SJCRH30 (cell line): ENCODE measurements at places on chromosomes 5 and 9. TPM values are rescaled to one million over a fixed set of nuclear protein-coding genes. Genes with fewer than 3 reads are reported as not detected.
A peak's percentile ranks its signal among the peaks of the same experiment; 100 is the strongest.

The PCDHGA8 gene
- total RNA-seq: 3.3 and 3.4 TPM in 2 replicates

The SLC9A3 gene
- total RNA-seq: 2.4 and 2.5 TPM in 2 replicates

The RNF208 gene
- total RNA-seq: 0.23 and 0.43 TPM in 2 replicates

The LRRC19 gene
- total RNA-seq: not detected in 2 replicates

DNA sequence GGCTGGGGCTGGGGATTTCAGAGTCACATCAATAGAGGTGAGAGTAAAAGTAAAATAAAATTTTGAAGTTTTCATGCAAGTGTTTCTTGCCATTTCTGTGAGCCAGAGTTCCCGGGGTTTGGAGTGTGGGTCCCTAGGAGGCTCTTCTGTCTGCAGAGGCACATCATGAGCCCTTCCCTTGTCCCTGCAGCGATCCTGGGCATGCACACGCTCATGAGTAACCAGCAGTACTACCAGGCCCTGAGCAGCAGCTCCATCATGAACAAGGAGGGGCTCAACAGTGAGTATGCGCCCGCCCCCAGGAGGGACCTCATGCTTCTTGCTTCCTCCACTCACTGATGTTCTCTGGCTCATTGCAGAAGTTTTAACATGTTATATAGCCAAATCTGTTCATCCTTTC is 61.1 kb downstream of the TMOD1 start:
- H3K27ac ChIP-seq: no peak overlapping the region
- H3K4me1 ChIP-seq: peaks cover 6% of the 10 kb centered on the region; the same call in 1 of the 2 replicates
- no peak overlapping the region for H3K4me3 ChIP-seq
- DNase-seq: no peak
- H3K36me3 ChIP-seq: no peaks in the 10 kb centered on the region

- H3K4me3 ChIP-seq: no peak overlapping the region
- H3K27ac ChIP-seq: no peak overlapping the region
- H3K36me3 ChIP-seq: no peaks in the 10 kb centered on the region
- 0 out of 2 replicates have a peak, but pooled peaks cover 4% of the 10 kb centered on the region for H3K4me1 ChIP-seq
- H3K27me3 ChIP-seq: no peaks in the 10 kb centered on the region
These were observed 1.9 kb downstream of the B4GALT7 start for GRCh38 chr5:177601577-177602457.

DNA sequence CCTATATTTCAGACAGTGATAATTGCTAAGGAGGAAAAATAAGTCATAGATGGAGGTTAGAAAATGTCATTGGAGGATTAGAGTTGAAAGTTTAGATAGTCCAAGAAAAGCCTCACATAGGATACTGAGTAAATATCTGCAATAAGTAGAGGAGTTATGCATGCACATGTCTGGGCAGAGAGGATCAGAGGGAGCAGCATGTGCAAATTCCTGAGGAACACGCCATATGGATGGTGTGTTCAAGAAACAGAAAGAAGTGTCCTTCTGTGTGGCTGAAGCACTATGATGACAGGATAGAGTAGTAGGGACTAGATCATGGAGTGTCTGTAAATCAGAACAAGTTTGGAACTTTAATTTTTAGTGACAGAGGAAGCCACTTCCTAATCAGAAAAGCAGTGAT is 52.2 kb downstream of the SGCD start:
- no peak for DNase-seq
- H3K27me3 ChIP-seq: no peaks in the 10 kb centered on the region

DNA sequence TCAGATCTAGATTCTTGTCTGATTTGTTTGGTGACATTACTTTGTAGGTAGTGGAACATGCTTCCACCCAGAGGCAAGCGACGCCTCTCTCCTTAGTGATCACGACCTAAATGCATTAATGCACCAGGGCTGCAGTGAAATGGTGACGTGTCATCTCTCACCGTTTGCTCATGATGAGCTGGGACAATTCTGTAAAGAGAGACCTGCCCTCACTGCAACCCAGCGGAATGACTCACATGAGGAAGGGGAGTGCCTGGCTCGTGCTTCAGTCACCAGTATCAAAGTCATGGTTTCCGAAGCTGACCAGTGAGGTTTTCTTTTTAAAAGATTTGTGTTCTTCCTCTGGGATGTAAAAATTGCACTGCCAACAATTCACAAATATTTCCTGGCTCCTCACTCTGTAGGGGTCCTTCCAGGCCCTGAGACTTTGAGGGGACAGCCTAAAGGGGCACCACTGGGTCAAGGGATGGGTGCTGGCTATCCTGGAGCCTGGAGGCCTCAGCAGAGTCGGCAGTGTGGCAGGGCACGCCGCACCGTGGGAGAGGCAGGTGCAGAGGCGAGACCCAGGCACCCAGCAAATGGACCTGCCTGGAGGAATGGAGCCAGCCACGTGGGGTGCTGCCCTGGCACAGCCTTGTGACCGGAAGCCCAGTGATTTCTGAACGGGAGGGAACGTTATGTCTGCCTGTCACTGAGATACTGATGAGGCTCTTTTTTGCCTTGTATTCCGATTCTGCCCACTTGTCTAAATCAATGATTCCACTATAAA is 17.3 kb downstream of the QSOX2 start:
- H3K27me3 ChIP-seq: no peaks in the 10 kb centered on the region
- no peak for DNase-seq
- H3K4me3 ChIP-seq: no peak overlapping the region
- peaks cover 22% of the 10 kb centered on the region for H3K36me3 ChIP-seq
- no peak overlapping the region for H3K27ac ChIP-seq
- H3K4me1 ChIP-seq: peaks cover 5% of the 10 kb centered on the region

- no peak for DNase-seq
- no peak overlapping the region for H3K27ac ChIP-seq
- H3K4me1 ChIP-seq: no peaks in the 10 kb centered on the region
- H3K36me3 ChIP-seq: no peaks in the 10 kb centered on the region
These were observed 8.2 kb upstream of the ZFYVE16 start for GRCh38 chr5:80399526-80400239.

- H3K36me3 ChIP-seq: peaks cover 3% of the 10 kb centered on the region; the same call in 1 of the 2 replicates
- H3K4me3 ChIP-seq: no peak overlapping the region
- no peak for DNase-seq
- 0 out of 2 replicates have a peak, but pooled peaks cover under 1% of the 10 kb centered on the region for H3K4me1 ChIP-seq
- no peaks in the 10 kb centered on the region for H3K27me3 ChIP-seq
- H3K27ac ChIP-seq: no peak overlapping the region
These were observed 1.6 kb downstream of the ZNF782 start for GRCh38 chr9:96852676-96853075.

GRCh38 chr9:20914556-20914955 is 116.9 kb downstream of the HACD4 start:
- no peaks in the 10 kb centered on the region; the same call in 1 of the 2 replicates for H3K36me3 ChIP-seq
- no peaks in the 10 kb centered on the region for H3K4me1 ChIP-seq
- DNase-seq: no peak
- H3K27ac ChIP-seq: no peak overlapping the region
- H3K27me3 ChIP-seq: no peaks in the 10 kb centered on the region

DNA sequence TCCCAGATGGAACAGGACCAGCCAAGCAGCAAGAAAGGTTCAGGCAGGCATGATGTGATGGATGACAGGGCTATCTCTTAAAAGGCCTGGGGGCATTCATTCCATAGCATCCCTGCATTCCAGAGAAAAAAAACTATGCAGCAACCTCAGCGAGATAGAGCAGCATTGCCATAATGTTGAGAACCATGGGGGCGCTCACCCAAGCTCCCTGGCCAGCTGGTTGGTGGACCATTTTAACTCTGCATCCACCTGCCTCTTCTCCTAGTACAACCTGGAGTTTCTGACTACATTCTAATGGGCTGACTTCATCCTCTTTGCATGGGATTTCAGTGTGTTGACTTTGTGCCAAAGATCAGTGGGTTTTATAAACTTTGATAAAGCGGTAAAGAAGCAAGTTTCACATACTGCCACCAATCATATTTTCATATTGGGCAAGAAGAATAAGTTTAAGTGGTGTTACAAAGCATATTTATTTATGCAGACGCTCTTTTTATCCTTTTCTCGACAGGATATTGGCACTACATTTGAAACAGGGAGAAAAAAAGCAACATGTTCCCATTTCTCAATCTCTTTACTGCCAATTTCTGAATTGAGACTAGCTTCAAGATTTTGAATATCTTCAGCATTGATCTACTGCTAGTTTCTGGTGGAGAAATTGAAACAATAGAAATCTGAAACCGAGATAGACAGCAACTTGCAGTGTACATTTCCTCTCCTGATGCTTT is 378.3 kb upstream of the WWC1 start:
- H3K27me3 ChIP-seq: no peaks in the 10 kb centered on the region
- no peaks in the 10 kb centered on the region; the same call in 1 of the 2 replicates for H3K4me1 ChIP-seq
- H3K36me3 ChIP-seq: no peaks in the 10 kb centered on the region
- DNase-seq: no peak
- H3K4me3 ChIP-seq: no peak overlapping the region

- no peak overlapping the region for H3K27ac ChIP-seq
- H3K4me1 ChIP-seq: no peaks in the 10 kb centered on the region; the same call in 1 of the 2 replicates
- no peaks in the 10 kb centered on the region for H3K27me3 ChIP-seq
- DNase-seq: no peak
- peaks cover 4% of the 10 kb centered on the region; the same call in 1 of the 2 replicates for H3K36me3 ChIP-seq
These were observed 106.7 kb upstream of the SH3GL2 start for GRCh38 chr9:17472126-17472525.

- no peaks in the 10 kb centered on the region for H3K36me3 ChIP-seq
- H3K27me3 ChIP-seq: peaks cover 5% of the 10 kb centered on the region; the same call in 1 of the 2 replicates
- H3K4me1 ChIP-seq: peaks cover 3% of the 10 kb centered on the region; the same call in 1 of the 2 replicates
- no peak overlapping the region for H3K27ac ChIP-seq
- H3K4me3 ChIP-seq: no peak overlapping the region
These were observed 970 bp upstream of the FUT7 start for GRCh38 chr9:137032858-137033257.

- no peak overlapping the region for H3K4me3 ChIP-seq
- H3K36me3 ChIP-seq: no peaks in the 10 kb centered on the region
- H3K27me3 ChIP-seq: no peaks in the 10 kb centered on the region
These were observed 26.9 kb downstream of the SPATA31C1 start for GRCh38 chr9:87944682-87945081.

GRCh38 chr5:72302171-72302570 is 17.9 kb downstream of the MRPS27 start:
- H3K4me3 ChIP-seq: peak overlapping the region; percentile 10; the same call in 1 of the 2 replicates
- H3K4me1 ChIP-seq: peaks cover 33% of the 10 kb centered on the region
- H3K27ac ChIP-seq: peak overlapping the region; percentile 76
